ENCODE measurements at places on chromosomes 1 and 21.
A peak's percentile ranks its signal among the peaks of the same experiment; 100 is the strongest.

- no peak for DNase-seq
Observed at GRCh38 chr1:16617114-16617631, 3.8 kb upstream of the NBPF1 start.

DNA sequence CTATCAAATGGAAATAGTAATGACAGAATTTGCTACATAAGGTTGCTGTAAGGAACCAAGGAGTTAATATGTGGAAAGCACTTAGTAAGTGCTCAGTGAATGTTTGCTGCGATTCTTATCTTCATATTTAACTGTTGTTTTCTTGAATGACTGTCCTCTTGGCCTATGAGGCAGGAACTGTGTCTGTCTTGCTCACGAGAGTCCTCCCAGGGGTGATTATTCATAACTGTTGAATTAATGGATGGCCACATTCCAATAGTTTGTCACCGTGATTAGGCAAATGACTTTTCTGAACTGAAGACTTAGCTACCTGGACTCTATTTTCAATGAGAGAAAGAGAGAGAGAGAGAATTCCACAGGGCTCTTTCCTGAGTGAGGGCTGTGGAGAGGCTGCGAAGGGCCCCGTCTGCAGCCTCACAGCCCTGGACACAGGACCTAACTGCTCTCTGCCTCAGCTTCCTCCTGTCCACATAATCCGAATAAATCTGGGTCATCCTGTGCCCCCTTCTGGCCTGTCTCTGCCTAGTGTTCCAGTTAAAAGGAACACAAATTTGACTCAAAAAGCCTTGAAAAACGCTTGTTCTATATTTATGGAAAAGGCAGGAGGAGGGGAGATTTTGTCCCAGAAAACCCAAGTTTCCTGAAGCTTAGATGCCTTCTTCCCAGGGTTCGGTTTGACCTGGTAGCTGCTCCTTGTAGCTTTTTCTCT, 8.5 kb downstream of the EDN2 start:
- DNase-seq: no peak

DNA sequence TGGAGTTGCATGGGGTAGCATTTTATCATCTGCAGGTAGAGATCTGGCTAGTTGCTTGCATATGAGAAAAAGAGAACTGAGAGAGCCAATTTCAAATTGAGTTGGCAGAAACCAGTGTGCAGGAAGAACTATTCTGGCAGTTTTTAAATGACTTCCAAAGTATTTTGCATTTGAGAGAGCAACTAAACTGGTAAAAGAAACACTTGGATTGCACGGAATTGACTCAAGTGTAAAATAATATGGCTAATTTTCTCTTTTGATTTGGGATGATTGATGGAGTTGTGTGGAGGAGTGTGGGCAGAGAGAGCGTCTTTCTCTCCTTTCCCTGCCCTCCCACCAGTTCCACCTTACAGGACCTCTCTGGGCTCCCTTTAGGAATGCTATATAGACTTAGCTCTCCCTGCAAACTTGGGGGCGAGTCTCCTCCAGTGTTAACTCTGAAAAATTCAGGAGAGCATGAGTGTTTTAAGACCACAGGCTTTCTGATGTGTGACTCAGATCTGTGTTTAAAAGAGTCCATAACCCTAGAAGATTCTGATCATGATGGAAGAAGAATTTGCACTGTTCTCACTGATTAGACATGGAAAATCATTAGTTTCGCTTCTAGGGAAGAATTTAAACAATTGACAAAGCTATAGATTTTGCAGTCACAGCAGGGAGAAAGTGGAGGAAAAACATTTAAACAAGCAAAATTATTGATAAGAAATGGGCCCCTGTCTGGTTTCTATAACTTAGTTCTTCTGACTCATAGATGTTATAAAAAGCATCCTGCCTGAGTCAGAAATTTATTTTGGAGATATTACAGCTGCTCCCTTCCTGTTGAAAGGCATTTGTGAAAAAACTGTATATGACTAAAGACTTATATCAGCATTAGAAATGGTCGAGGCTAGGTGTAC, 24.9 kb upstream of the CTBS start:
- DNase-seq: no peak

GRCh38 chr1:154521695-154522094, 19.5 kb upstream of the SHE start:
- no peak for DNase-seq

DNA sequence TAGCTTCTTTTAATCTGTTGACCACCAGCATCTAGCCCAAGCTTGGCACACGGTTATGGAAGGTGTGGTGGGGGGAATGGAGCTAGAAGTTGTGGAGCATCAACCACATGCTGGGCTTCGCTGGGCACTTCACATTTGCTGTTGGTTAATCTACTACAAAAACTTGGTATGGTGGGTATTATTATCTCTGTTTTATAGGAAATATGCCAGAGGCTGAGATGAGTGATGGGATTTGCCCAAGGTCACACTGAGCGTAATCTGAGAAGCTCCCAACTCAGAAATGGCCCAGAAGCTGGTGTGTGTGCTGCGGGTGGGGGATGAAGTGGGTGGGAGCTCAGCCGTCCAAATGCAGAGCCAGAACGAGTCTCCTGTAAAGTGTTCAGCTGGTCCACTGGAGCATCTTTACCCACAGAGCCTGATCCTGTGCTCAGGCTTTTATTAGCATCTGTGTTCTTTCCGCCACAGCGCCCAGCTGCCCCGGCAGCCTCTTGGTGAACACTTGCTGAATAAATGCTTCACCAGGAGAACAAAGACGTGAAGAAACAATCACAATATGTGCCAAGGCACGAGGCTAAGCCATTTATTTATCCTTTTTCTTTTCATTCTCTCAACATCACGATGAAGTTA, 98.6 kb upstream of the JUN start:
- DNase-seq: no peak

DNA sequence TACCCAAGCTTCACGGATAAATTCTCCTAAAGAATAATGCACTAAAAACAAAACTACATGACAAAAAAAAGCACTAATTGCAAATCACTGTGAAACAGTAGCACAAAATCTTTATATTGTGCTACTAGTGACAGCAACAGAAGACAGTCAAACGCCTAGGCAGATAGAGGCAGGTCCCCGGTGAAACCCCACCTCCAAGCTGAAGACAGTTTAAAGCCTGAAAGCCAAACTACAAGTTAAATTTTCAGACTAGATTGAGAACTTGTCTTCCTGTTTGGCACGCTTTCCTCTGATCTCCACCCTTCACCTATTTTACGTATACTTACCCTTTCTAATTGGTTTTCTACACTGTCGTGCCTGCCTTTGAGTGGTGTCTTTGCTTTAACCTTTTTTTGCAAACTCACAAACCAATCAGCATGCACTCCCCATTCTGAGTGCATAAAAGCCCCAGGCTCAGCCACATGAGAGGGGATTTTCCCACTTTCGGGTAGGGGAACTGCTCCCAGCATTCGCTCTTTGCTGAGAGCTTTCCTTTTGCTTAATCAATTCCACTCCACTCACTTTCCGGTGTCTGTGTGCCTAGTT, 3.6 kb upstream of the BACH1 start:
- peak; percentile 51 for DNase-seq

- DNase-seq: no peak
Observed at GRCh38 chr1:84634536-84635205, 55.6 kb downstream of the SSX2IP start.

DNA sequence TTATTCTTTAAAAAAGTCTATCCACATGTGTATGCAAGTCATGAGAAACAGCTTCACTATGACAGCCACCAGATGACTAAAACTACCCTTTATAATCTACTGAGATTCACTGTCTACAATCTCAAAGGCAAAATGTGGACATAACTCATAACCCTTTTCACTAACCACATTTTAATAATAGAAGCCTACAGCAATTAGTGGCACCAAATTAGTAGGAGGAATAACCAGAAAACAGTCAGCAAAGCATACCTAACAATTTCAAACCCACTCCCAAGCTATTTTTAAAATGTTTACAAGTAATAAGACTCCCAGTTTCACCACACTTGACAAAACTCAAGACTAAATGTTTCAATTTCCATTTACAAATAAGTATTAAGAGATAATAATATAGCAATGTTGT, 442.9 kb downstream of the PTPRC start:
- no peak for DNase-seq

Data from CD4-positive, alpha-beta memory T cell (primary cell).